ENCODE measurements at places on chromosomes 5 and 9. TPM values are rescaled to one million over a fixed set of nuclear protein-coding genes. Genes with fewer than 3 reads are reported as not detected.

Gene ASPN
- 18.0 TPM for polyA plus RNA-seq

Gene SLC22A4
- polyA plus RNA-seq = 6.2 TPM

Gene PCDHA1
- polyA plus RNA-seq = 0.09 TPM

- no peak for DNase-seq
These were observed 180.4 kb downstream of the DAB2IP start for GRCh38 chr9:121831869-121832268.

DNA sequence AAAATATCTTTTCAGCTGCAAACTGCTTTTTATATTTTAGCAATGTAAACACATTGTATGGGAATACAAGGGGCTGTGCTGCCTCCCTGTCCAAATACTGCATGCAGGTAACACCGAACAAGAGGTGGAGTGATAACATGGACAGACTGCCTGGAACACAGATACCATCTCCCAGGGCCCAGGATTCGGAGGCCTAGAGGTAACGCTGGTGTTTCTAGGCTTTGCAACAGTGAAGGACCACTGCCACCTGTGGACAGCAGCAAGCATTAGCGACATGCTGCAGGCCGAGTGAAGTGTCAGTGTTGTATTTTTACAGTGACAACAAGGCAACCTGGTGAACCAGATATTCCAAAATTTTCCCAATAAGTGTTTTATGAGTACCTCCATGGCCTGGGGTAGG is 379.1 kb downstream of the DMRT2 start:
- DNase-seq = no peak

- DNase-seq = no peak
These were observed 19.2 kb downstream of the GSN start for GRCh38 chr9:121286973-121287741.

DNA sequence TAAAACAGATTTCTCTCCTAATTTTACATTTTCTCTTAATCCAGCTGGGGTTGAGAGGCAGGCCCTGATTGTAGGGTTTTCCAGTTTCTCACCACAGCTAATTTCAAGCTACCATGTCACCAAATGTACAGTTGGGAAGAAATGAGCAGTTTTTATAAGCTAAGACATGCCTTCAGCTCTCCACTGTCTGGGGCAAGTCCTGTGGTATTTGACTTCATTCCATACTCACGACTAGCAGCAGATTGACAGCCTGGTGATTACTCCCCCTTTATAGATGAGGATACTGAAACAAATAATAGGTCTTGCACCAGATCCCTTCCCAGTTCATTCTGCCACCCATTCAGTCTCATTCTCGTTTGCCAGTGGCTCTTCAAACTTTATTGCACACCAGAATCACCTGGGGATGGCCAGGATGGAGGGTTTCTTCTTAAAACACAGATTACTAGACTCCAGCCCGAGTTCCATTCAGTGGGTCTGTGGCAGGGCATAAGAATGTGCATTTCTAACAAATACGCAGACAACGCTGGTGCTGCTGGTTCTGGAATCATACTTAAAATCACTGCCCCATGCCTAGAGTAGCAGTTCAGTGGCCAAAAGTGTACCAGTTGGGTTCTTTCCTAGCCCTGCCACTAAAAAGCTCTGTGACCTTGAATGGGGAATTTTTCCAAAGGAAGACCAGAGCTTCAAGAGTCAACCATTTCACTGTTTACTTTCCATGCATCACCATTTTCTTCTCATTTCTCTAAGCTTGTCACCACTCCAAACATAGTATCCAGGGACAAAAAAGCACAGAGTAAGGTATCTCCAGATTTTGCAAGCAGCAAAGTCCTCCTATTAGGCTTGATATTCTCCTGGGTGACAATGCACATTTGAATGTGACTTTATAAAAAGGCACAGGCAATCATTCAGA is 64.3 kb downstream of the CSNK1A1 start:
- no peak for DNase-seq

DNA sequence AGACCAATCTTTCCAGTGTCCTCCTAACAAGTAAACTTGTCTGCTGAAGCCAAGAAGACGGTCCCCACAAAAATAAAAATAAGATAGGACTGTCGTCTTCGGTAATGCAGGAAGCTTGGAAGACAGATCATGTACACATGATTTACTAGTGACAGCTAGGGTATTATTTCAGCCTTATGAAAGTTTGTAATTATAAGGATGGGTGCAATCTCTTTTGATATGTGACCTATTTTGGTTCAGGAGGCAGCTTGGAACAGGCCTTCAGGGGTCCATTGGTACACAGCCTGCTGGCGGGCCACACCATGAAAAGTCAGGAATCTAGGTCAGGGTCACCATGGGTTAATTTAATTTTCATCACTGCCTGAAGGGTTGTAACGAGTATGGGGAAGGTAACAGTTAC is 13.7 kb upstream of the MEIKIN start:
- no peak for DNase-seq

- no peak for DNase-seq
These were observed 30.2 kb downstream of the PAEP start for GRCh38 chr9:135591506-135592330.

Data from renal cortex interstitium (tissue), 15 donors.